Vagina (tissue), 2 donors: ENCODE measurements at places on chromosomes 6 and 20.

- no peak overlapping the region for H3K27ac ChIP-seq
- no peaks in the 10 kb centered on the region for H3K36me3 ChIP-seq
- no peak overlapping the region for H3K4me3 ChIP-seq
- DNase-seq, result no peak
- no peaks in the 10 kb centered on the region for H3K27me3 ChIP-seq
These were observed 90.8 kb downstream of the MYLK4 start for GRCh38 chr6:2659882-2660281.

GRCh38 chr6:132218059-132218696 is 183.1 kb downstream of the MOXD1 start:
- no peaks in the 10 kb centered on the region for H3K4me1 ChIP-seq
- H3K36me3 ChIP-seq, result no peaks in the 10 kb centered on the region
- no peaks in the 10 kb centered on the region for H3K27me3 ChIP-seq
- no peak for DNase-seq
- no peak overlapping the region for H3K4me3 ChIP-seq

GRCh38 chr6:160919723-160920440 is 71.7 kb upstream of the MAP3K4 start:
- no peak overlapping the region for H3K27ac ChIP-seq
- H3K4me1 ChIP-seq, result no peaks in the 10 kb centered on the region
- no peaks in the 10 kb centered on the region for H3K36me3 ChIP-seq
- H3K27me3 ChIP-seq, result no peaks in the 10 kb centered on the region

DNA sequence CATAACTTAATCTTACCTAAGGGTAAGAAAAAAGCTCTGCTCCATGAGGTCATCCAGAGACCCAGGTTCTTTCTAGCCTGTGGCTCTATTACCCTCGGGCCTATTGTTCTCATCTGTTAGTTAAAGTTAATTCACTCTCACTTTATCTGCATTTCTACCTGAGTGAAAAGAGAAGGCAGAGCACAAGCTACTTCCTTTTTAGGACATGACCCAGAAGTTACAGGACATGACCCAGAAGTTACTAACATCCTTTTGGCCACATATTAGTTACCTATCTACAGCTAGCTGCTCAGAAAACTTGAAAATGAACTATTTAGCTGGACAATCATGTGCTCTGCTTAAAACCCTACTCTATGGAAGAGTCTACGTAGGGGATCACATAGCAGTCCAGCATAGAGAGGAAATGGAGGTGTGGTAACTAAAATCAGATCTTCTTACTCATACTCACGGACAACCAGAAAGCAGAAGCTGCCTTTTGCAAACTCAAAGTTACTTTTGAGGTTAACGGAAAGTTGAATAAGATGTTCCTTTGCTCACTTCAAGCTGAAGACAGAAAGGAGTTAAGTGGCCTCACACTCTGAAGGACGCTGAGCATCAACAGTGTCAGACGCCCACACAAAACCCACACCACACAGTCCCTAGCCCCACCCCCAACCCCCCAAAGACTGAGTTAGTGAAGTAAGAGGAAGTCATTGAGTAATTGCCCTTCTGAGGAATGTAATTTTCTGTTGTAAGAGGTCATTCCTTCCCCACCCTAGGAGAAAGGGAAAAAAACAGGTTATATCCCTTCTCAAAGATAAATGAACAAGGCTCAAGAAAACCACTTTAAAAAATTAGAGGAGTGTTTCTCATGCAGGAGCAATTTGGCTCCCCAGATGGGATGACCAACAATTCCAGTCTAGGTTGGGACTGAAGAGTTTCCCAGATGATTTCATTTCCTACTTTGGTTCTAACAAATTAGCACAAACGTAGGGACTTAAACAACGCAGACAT is 45.9 kb upstream of the TAB2 start:
- no peaks in the 10 kb centered on the region for H3K27me3 ChIP-seq
- no peak overlapping the region for H3K4me3 ChIP-seq
- no peak for DNase-seq
- no peaks in the 10 kb centered on the region for H3K4me1 ChIP-seq

- no peak overlapping the region for H3K27ac ChIP-seq
- peaks cover 23% of the 10 kb centered on the region for H3K4me1 ChIP-seq
- H3K36me3 ChIP-seq, result no peaks in the 10 kb centered on the region
- no peaks in the 10 kb centered on the region for H3K27me3 ChIP-seq
These were observed 53.2 kb downstream of the EIF2S2 start for GRCh38 chr20:34058831-34059230.

- DNase-seq, result no peak
- no peaks in the 10 kb centered on the region for H3K4me1 ChIP-seq
- no peaks in the 10 kb centered on the region for H3K36me3 ChIP-seq
- H3K4me3 ChIP-seq, result no peak overlapping the region
- no peak overlapping the region for H3K27ac ChIP-seq
These were observed 14.3 kb downstream of the PSMB9 start for GRCh38 chr6:32868257-32868788.

DNA sequence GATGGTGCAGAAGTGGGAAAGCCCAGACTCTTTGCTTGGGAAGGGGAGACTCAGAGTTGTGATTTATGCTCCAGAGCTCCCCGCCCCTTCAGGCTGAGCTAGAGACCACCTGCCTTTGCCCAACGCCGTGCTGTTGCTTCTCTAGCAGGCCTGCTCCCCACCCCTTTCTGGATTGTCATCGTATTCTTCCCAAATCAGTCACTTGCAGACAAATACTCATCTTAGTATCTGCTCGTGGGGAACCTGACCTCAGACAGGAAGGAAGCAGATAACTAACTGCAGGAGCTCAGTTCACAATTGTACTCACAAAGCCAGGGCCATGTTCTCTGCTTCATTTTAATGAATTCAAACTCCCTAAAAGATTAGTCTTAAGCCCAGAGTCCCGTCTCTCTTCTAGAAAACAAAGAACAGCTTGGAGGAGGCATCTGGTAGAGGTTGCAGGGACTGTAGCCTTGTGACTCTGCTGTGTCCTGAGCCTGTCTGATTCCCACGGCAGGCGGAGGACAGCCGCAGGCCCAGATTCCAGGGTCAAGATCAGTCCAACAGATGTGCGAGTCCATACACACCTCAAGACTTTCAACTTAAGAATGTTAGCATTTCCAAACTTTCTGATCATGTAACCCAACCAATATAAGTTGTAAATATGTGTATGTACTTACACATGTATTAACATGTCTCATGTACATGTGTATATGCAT is 57.2 kb upstream of the GGTLC1 start:
- H3K4me3 ChIP-seq, result no peak overlapping the region
- H3K27me3 ChIP-seq, result no peaks in the 10 kb centered on the region
- no peak overlapping the region for H3K27ac ChIP-seq
- H3K4me1 ChIP-seq, result no peaks in the 10 kb centered on the region

DNA sequence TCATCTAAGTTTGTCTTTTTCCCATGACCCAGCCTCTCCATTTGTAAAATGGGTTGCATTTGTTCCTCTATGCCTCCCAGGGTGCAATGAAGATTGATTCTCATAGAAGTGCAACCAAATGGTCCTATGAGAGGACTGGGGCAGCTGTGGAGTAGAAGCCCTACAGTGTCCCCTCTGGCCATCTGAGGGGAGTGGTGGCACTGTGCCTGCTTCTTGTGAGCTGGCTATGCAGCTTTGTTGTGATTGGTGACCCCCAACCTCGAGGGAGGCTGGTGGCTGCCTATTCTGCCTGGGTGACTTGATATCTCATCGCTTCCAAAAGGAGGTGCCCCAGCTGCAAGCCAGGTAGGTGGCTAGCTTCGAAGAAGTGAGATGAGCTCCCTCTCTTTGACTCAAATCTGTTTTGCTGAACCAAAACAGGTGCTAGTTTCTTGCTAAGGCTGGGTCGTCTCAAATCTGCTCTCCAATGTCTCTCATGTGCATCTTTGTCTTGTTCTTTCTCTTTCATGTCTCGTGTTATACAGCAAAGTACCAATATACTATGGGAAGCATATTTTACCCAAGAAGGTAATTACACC is 33.9 kb downstream of the TXLNB start:
- no peaks in the 10 kb centered on the region for H3K27me3 ChIP-seq
- no peaks in the 10 kb centered on the region for H3K4me1 ChIP-seq
- no peak for DNase-seq

- no peaks in the 10 kb centered on the region for H3K4me1 ChIP-seq
- H3K36me3 ChIP-seq, result no peaks in the 10 kb centered on the region
- DNase-seq, result no peak
- no peak overlapping the region for H3K27ac ChIP-seq
These were observed 37.6 kb downstream of the QRSL1 start for GRCh38 chr6:106667022-106667402.

GRCh38 chr6:53517021-53517420 is 27.9 kb downstream of the GCLC start:
- H3K27me3 ChIP-seq, result no peaks in the 10 kb centered on the region
- H3K27ac ChIP-seq, result no peak overlapping the region
- H3K4me3 ChIP-seq, result no peak overlapping the region
- peaks cover under 1% of the 10 kb centered on the region for H3K4me1 ChIP-seq
- DNase-seq, result no peak
- H3K36me3 ChIP-seq, result no peaks in the 10 kb centered on the region

DNA sequence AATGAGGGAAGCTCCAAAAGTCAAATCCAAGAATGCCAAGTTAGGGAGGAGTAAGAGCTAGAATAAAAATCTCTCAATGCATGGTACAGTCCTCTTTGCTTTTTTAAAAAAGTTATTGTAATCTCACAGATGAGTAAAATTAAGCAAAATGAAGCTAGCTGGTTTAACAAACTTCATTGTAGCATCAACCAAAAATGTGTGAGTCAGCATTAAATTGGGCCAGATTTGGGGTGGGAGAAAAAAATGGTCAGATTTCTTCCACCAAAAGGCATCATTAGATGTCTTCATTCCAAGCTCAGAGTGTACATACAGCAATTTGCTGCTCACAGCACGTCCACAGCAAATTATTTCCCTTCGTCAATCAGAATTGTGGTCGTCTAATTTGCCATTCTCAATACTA is 441.5 kb upstream of the FLRT3 start:
- H3K36me3 ChIP-seq, result no peaks in the 10 kb centered on the region
- no peak overlapping the region for H3K4me3 ChIP-seq
- H3K4me1 ChIP-seq, result peaks cover 8% of the 10 kb centered on the region
- H3K27me3 ChIP-seq, result no peaks in the 10 kb centered on the region
- H3K27ac ChIP-seq, result no peak overlapping the region
- DNase-seq, result no peak

DNA sequence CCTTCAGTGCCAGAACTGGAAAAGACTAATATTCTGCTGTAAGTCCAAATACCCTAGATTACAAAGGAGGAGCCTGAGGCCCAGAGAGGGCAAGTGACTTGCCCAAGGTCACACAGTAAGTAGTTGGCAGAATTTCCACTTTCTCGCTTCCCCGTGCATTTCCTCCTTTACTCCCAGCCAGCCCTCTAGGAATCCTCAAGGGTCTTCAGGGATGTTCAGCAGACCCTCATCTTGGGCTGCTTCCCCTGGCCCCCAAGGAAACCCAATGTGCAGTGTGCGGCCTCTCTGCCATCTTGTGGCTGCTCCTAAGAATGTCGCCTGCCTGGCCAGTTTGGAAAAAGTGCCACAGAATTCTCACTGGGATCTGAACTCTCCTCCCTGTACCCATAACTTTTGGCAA is 217.7 kb upstream of the LRFN2 start:
- H3K36me3 ChIP-seq, result no peaks in the 10 kb centered on the region
- no peaks in the 10 kb centered on the region for H3K27me3 ChIP-seq
- no peak overlapping the region for H3K27ac ChIP-seq

DNA sequence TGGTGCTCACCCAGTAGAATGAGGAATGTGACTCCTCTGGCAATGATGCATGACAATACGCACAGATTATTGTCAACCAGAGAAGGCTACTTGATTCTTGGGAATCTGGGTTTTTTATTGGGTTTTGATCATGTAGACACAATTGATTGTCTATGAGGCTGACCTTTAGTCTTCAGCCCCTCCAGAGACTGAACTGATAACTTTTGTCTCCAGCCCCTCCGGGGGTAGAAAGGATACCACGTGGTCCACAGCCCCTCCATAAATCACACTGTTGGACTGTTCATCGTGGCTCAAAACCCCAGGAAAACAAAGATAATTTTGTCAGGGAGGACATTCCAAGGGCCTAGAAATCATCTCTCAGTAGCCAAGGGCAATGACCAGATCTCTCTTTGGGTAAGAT is 57.5 kb upstream of the ADGRF5 start:
- DNase-seq, result no peak
- no peak overlapping the region for H3K4me3 ChIP-seq
- no peaks in the 10 kb centered on the region for H3K36me3 ChIP-seq
- H3K27ac ChIP-seq, result no peak overlapping the region

- H3K27me3 ChIP-seq, result no peaks in the 10 kb centered on the region
- DNase-seq, result no peak
- H3K27ac ChIP-seq, result no peak overlapping the region
These were observed 17.4 kb upstream of the ADGRG6 start for GRCh38 chr6:142284419-142284818.

GRCh38 chr20:44020406-44021148 is 105.9 kb downstream of the TOX2 start:
- H3K4me1 ChIP-seq, result peaks cover 29% of the 10 kb centered on the region
- no peaks in the 10 kb centered on the region for H3K27me3 ChIP-seq
- H3K36me3 ChIP-seq, result no peaks in the 10 kb centered on the region
- no peak for DNase-seq
- no peak overlapping the region for H3K4me3 ChIP-seq

GRCh38 chr6:42118162-42119001 is 24.0 kb downstream of the C6orf132 start:
- H3K36me3 ChIP-seq, result no peaks in the 10 kb centered on the region
- H3K27me3 ChIP-seq, result no peaks in the 10 kb centered on the region
- peak overlapping the region; percentile 51 for H3K27ac ChIP-seq
- no peak for DNase-seq

DNA sequence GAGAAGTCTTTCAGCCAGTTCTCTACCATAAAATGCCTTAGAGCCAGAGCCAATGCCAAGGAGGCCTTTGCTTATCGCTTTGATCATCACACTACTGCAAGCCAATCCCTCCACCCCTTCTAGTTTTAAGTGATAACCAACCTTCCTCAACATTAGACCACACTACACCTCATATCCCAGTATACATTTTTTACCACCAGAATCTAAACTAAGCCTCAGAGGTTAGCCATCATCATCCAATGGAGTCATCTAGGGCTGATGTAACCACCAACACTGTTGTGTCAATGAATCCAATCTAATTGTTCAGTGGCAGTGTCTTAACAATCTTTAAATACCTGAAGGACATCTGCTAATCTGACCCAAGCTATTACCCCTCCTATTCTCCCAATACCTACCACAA is 6.4 kb downstream of the ZUP1 start:
- DNase-seq, result no peak
- H3K27ac ChIP-seq, result no peak overlapping the region

- H3K4me3 ChIP-seq, result no peak overlapping the region
- no peaks in the 10 kb centered on the region for H3K36me3 ChIP-seq
- no peaks in the 10 kb centered on the region for H3K27me3 ChIP-seq
- H3K27ac ChIP-seq, result no peak overlapping the region
- DNase-seq, result no peak
These were observed 307.1 kb upstream of the FLRT3 start for GRCh38 chr20:14644306-14645097.

GRCh38 chr6:139386404-139386803 is 12.0 kb upstream of the CITED2 start:
- H3K4me1 ChIP-seq, result no peaks in the 10 kb centered on the region
- H3K27me3 ChIP-seq, result no peaks in the 10 kb centered on the region
- no peak overlapping the region for H3K4me3 ChIP-seq
- no peak for DNase-seq
- no peaks in the 10 kb centered on the region for H3K36me3 ChIP-seq
- no peak overlapping the region for H3K27ac ChIP-seq
